ENCODE measurements at places on chromosomes 7 and 10. TPM values are rescaled to one million over a fixed set of nuclear protein-coding genes. Genes with fewer than 3 reads are reported as not detected.
A peak's percentile ranks its signal among the peaks of the same experiment; 100 is the strongest.

The POLR2J3 gene
- total RNA-seq: 27.5 TPM

The RADIL gene
- 1.1 TPM for total RNA-seq

The IFIT3 gene
- 5.8 TPM for total RNA-seq

GRCh38 chr7:131034166-131034881 lies 293.4 kb upstream of the MKLN1 start:
- DNase-seq: no peak

GRCh38 chr7:80945976-80946375 lies 27.1 kb upstream of the SEMA3C start:
- DNase-seq: no peak

DNA sequence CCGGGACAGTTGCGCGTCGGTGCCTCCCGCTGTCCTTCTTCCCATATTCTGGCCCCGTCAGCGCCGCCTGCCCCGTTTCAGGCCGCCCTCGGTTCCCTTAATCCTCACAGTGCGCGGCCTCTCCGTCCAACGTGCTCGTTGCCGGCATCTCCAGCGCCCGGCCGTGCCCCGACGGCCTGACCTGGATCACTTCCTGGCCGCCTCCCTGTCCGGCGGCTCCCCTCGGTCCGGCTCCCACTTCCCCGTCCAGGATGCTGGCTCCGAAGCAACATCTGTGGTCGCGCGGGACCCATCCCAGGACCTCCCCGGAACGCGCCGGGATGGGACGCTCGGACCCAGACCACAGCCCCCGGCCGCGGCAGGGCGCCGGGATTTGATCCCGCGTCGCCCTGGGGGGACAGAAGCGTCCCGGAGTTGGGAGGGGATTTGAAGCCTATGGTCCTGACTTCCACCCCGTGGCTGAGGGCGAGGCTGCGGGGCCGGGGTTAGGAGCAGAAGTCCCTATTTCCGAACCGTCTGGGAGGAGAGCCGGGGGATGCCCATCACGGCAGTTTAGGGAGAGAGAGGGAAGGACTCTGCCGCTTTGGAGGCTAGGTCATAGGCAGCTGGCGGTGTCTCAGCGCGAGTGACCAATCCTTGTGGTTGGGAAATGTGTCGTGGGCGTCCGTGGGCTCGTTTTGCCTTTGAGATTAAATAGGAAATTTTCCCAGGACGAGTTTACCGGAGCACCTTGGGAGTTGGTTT lies 53.8 kb downstream of the KCTD7 start:
- no peak for DNase-seq

DNA sequence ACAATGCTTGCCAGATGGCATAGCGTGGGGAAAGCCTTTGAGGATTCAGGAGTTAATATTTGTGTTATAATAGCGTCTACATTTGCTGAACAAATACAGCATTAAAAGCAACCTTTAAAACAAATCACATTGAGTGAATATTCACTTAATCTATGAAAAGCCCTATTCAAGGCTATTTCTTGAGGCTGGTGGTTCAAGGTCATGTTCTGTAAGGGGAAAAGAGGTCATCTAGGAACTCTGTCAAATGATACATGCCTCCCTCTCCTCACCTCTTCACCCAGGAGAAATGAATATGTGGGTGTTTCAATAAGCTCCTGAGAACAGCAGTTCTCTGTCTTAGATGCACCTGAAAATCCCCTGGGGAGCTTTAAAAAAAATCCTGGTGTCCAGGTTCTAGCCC lies 303.0 kb downstream of the ELMO1 start:
- no peak for DNase-seq

GRCh38 chr7:34036051-34036920 lies 130.9 kb downstream of the BMPER start:
- DNase-seq: peak; percentile 75

DNA sequence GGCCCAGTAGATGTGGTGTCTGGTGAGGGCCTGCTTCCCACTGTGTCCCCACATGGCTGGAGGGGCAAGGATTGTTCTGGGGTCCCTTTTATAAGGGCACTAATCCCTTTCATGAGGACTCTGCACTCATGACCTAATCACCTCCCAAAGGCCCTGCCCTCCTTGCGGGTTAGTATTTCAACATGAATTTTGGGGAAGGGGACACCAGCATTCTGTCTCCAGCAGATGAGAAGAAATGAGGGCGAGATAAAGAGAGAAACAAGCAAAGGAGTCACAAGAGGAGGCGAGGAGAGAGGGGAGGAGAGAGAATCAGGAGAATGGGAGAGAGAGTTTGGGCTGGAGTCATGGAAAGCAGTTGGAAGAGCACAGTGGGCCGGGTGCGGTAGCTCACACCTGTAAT lies 83.7 kb downstream of the C10orf105 start:
- DNase-seq: no peak

DNA sequence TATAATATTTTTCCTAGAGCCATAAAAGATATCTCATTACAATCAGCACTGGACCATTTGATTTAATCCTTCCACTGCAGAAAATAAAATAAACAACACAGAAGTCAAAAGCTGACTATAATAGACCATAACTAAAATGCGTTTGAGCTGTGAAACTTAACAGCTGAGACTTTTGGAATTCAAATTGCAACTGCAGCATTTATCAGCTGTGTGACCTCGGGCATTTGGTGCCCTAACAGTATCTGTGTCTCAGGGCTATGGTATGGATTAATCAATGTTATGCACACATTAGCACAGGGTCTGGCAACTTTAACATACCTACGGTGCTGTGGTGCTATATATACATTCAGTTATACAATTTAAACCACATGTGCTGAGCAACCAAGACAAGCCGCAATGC lies 160.1 kb downstream of the COL28A1 start:
- no peak for DNase-seq

- no peak for DNase-seq
Measured at GRCh38 chr10:21715531-21716195, 181.6 kb downstream of the MLLT10 start.
